ENCODE measurements at places on chromosomes 4 and X.

DNA sequence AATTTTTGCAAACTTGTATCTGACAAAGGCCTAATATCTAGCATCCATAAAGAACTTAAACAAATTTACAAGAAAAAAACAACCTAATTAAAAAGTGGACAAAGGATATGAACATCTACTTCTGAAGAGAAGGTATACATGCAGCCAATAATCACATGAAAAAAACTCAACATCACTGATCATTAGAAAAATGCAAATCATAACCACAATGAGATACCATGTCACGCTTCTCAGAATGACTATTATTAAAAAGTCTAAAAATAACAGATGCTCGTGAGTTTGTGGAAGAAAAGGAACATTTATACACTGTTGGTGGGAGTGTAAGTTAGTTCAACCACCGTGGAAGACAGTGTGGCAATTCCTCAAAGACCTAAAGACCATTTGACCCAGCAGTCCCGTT is 24.0 kb downstream of the CEP44 start:
- DNase-seq = no peak

DNA sequence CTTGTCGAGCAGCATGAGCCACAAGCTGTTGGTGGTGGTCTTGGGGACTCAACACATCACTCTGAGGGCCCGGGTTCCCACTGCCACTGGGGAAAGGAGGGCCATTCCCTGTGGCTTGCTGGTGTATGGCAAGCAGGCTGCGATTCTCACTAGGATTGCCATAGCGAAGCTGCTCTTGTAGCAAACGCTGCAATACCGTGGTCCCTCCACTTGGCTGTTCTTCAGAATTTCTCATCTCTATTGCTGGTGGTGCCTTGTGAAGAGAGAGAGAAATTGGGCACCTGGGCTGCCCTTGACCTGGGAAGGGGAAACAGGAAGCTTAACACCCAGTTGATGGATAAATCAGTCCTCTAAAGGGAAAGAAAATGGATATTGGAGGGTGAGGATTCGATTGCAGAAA is 17.7 kb downstream of the AMOT start:
- no peak for DNase-seq

DNA sequence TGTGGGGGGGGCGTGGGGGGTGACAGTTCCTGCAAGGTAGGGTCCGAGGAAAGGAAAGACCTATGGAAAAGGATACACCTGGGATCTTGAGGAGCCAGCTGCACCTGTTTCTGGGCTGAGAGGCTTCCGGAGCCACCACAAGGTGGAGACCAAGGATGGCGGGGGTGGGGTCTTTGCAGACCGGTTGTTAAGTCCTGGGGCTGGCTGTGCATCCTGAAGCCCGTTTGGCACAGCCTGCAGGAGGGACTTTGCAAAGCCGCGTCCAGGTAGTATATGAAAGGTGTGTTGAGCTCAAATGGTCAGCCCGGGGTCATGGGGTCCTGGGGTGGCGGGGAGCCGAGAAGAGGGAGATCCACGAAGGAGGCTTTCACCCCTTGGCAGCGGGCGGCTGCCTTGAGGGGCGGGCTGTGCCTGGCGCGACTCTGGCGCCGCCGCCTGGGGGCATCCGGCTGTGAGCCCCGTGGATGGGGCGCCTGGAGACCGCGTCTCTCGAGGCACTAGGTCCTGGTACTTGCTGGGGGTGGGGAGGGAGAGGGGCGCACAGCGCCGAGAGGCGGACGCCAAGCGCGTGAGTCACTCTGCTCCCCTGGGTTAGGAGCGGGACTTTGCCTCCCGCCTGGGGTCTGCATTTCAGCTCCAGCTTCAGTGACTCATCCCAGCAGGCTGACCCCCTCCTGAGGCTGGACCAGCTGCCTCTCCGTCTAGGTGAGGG is 58.2 kb upstream of the DYNLT3 start:
- DNase-seq = no peak

DNA sequence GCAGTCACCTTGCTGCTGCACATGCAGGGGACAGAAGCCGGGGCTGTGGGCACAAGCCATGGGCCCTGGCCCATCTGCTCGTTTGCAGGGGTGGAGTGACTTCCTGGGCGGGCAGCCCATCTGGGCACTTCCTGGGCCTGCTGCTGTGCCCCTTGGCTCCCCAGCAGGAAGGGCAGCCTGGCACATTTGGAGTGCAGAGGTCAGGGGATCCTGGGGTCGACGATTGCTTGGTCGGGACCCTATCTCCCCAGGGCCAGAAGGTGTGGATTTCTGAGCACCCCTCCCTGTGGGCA is 10.9 kb upstream of the MXD4 start:
- no peak for DNase-seq

- DNase-seq = no peak
These were observed 265.4 kb upstream of the CASK start for GRCh38 chrX:42188730-42189129.

GRCh38 chr4:23922013-23922412 is 32.2 kb upstream of the PPARGC1A start:
- DNase-seq = no peak

DNA sequence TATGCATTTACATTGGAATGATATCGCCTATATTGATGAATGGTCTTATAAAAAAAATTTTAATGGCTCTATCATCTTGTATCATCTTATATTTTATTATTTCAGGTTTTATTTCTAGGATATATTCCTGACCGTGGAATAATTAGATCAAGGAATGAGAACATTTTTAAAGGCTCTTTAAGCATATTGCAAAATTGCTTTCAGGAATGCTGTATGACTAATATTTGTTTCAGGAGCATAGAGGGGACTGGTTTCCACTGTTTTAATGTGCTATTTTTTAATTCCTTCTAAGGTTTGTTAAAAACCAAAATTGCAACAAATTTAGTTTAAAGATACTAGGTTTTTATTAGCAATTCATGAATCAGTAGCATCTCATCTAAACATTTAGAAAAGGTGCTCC is 120.2 kb downstream of the BMPR1B start:
- DNase-seq = no peak

GRCh38 chr4:142883040-142883832 is 37.1 kb upstream of the INPP4B start:
- DNase-seq = no peak

GRCh38 chr4:87118826-87119225 is 101.6 kb downstream of the KLHL8 start:
- DNase-seq = no peak

GRCh38 chrX:137426695-137427425 is 139.1 kb upstream of the ZIC3 start:
- DNase-seq = no peak

GRCh38 chr4:129488427-129488826 is 392.5 kb downstream of the C4orf33 start:
- no peak for DNase-seq

DNA sequence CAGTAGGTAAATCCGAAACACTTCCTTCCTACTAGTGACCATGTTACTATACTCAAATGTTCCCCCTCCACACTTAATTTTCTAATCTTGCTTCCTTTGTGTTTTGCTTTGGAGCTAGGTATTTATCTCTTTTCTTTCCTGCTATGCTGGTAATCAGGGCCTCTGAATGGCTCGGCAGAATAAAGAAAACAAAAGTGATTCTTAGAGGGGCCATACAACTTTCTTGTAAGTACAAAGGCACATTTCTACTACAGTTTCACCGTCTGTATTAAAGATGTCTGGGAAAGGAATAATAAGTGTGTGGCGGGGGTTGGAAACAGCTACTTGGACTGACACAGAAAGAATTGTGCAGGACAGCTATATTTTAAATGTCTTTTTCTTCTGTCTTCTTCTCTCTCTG is 50.3 kb downstream of the GPC3 start:
- no peak for DNase-seq

DNA sequence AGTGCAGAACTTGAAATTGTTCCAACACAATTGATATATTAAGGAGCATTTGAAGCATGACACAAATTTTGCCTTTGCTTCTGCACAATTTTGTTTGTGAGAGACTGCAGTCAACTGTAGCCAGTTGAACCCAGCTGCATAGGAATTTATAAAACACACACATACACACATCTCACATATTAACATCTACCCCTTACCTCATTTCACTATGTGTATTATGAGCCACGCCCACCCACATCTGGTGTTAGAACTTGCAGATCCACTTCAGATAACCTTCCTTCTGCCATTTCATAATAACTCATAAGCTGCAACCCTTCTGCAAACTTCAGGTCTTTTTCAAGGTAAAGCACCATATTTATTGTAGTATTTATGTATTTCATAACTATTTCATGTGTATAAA is 188.1 kb upstream of the WDFY3 start:
- DNase-seq = no peak

DNA sequence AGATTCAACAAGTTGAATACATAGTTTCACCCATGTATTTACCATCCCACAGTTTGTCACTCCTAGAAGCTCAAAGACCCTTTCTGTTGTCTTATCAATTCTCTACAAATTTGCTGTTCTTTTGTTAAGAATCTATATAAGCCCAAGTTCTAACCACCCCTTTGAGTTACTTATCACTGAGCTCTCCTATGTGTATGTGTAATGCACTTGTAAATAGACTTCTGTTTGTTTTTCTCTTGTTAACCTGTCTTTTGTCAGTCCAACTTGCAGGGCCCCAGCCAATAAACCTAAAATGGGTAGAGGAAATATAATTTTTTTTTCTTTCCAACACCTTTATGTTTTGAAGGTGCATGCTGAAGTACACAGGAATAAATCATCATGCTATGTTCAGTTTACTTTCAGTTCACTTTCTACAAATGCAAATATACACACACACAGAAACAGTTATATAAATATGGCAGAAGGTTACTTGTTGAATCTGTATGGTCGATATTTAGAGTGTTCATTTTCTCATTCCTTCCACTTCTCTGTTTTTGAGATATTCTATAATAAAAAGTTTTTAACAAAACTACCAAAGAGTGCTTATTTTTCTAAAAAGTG is 22.3 kb upstream of the CLOCK start:
- no peak for DNase-seq

DNA sequence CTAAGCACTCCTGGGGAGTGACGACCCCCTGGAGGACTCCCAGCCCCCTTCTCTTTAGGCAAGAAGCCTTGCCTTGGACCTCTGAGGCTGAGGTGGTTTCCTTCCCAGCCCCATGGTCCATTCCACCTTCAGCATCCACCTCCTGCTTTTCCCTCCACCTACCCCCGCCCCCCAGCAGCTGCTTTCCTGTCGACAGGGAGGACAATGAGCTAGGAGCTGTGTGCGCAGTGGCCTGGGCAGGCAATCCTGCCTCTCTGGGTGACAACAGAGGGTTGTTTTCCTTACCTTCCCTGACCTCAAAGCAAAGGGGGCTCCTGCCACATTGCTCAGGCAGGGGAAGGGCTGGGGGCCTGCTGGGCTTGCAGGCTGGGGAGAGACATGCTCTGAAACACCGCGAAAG is 123.5 kb downstream of the BCOR start:
- no peak for DNase-seq

- peak; percentile 95 for DNase-seq
These were observed 54.8 kb downstream of the C4orf51 start for GRCh38 chr4:145734576-145735346.

GRCh38 chr4:114378305-114378903 is 220.2 kb upstream of the UGT8 start:
- DNase-seq = no peak

DNA sequence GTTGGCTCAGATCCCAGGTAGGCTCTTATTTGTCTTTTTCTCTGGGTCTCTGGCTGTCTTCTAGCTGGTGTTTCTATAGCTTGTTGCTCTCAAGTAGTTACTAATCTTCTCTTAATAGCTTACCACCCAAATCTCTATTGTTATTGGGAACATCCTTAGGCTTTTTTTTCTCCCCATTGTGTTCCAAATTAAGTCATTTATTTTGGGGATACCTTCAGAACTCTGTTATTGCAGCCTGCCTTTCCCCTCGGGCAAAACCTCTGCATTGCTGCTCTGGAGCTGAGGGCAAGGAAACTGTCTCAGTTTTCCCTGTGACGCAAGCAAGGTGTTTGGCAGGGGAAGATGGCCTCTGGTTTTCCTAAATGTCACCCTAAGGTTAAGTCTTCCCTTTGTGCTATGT is 338.1 kb upstream of the ZCCHC13 start:
- DNase-seq = no peak

DNA sequence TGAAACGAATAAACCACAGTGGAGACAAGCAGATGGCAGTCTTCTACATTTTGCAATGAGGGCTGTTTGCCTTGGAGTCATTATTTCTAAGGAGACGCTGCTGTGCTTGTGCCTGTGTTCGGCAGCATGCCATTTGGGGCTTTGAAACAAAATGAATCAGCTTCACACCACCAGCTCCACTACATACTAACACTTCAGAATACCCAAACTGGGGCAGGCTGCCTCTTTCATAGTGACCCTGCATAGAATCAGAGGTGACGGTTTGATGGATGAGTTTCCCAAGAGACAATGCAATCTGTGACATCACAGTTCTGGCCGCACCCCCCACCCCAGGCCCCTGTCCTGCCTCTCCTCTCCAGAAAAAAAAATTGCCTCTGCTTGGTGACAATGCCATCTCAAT is 57.1 kb upstream of the MID1 start:
- no peak for DNase-seq

GRCh38 chr4:27946799-27947198 is 1086.2 kb downstream of the STIM2 start:
- DNase-seq = no peak

GRCh38 chr4:1244978-1245471 is 3.9 kb downstream of the CTBP1 start:
- no peak for DNase-seq

GRCh38 chr4:54095110-54095825 is 4.7 kb upstream of the GSX2 start:
- DNase-seq = no peak

GRCh38 chr4:37665333-37666320 is 20.5 kb downstream of the RELL1 start:
- DNase-seq = no peak

DNA sequence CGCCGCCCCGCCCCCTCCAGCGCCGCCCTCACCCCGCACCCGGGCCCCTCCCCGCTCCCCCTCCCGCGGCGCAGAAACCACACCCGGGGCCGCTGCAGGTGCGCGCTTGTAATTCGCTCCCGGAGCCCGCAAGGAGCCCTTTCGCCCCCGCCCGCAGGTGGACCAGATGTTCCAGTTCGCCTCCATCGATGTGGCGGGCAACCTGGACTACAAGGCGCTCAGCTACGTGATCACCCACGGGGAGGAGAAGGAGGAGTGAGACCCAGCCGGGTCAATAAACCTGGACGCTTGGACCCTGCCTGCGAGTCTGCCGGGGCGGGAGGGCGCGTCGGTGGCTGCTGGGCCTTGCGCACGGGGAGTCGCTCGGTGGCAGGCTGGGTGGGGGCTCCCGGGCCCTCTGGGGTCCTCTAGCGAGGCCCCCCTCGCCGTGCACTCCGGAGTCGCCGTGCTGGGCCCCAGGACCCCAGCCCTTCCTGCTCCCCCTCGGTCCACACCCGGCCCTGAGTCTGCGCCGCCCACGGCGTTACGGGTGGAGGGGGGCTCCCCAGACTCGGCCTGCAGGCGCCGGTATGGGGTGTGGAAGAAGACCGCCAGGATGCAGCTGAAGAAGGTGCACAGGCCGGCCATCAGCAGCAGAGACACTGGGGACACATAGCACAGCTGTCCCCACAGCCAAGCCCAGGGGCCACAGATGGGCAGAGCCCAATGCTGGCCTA is 7.1 kb downstream of the SLC49A3 start:
- DNase-seq = no peak

GRCh38 chr4:126130215-126130614 is 815.5 kb downstream of the FAT4 start:
- no peak for DNase-seq

- DNase-seq = no peak
These were observed 16.7 kb downstream of the EDA2R start for GRCh38 chrX:66622209-66622608.

- no peak for DNase-seq
These were observed at the start of gene SH3RF1 for GRCh38 chr4:169270810-169271691. Gene SH3RF1 (minus strand): TSS chr4:169270956. CDS start chr4:169269212, 1,744 bp downstream.

- DNase-seq = no peak
These were observed 482 bp downstream of the RNF4 start for GRCh38 chr4:2469192-2469984.

Measured in AG04449 (cell line).